ENCODE measurements at places on chromosomes 11 and 22.

DNA sequence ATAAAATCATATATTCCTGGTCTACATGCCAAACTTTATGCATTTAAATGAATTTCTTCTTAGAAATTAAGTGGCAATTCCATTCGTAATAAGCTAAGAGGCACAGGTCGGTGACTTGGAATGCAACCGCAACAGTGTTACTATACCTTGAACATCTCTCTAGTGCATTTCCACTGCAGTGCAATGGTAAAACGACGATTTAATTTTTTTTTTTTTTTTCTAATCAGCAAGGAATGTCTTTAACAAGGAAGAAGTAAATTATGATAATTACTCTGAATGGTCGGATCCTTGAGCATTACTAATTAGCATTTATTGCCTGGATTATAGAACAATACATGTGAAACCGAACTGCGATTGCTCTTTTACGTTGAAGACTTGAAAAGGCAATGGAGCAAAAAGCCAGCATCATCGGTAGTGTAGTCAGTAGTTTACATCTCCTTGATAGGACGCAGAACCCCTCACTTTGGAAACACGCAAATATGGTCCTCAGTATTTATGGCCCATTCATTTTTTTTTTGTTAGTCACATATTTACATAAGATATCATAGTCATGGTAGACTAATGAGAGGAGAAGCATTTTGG is 20.2 kb downstream of the BLID start:
- no peak for DNase-seq

GRCh38 chr11:103486604-103487003 is 377.4 kb downstream of the DYNC2H1 start:
- DNase-seq = no peak

- DNase-seq = no peak
Observed at GRCh38 chr22:23834406-23834792, 4.4 kb downstream of the DERL3 start.

- no peak for DNase-seq
Observed at GRCh38 chr11:7892840-7893254, 38.2 kb downstream of the OR10A6 start.

DNA sequence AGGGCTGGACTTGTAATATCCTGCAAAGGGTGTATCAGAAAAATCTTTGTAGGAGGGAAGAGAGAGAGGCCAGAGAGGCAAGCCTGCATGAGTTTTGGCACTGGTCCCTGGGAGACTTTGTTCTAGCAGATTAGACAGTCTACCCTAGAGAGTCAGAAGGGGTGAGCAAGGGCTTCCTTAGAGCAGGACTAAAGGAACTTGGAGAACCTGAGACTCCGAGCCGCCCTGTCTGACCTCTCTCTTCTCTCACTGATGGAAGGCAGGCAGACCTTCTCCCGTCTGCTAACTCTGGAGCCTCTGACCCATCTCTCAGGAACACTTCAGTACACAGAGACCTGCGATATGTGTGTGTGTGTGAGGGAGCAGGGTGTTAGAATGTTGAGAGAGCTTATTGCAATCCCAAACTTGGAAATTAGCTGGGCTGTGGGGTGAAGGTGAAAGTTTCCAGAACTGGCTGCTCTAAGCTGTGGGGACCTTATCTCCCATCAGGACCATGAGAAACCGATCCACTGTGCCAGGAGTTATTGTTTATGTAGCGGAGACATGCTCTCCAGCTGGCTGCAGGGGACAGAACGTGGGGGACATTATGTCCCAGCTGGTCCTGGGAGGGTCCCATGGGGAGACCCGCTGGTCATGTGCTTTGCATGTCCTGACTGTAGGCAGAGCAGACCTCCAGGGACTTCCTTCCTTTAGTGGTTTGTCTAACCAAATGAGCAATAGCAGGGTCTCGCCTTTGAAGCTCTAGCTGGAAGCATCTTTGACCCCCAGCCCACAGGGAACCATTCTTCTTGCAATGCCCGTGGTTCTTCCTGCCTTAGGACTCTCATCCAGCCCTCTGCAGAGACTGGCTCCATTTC is 51.1 kb downstream of the TIMP3 start:
- no peak for DNase-seq

GRCh38 chr11:67356864-67357561 is 3.7 kb upstream of the POLD4 start:
- DNase-seq = no peak

Data from GM18507 (cell line).